ENCODE measurements at places on chromosomes 11 and 22.

DNA sequence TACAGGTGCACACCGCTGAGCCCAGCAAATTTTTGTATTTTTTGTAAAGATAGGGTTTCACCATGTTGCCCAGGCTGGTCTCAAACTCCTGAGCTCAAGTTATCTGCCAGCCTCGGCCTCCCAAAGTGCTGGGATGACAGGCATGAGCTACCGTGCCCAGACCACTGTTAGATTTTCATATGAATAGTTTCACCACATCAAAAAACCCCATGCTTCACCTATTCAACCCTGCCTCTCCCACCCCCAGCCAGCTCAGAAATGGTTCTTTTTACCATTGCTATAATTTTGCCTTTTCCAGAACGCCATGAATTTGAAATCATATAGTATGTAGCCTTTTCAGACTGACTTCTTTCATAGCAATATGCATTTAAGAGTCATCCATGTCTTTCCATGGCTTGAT is 37.9 kb downstream of the CDPF1 start:
- no peak for DNase-seq

- no peak for DNase-seq
Measured at GRCh38 chr11:42806191-42806590, 505.6 kb upstream of the API5 start.

DNA sequence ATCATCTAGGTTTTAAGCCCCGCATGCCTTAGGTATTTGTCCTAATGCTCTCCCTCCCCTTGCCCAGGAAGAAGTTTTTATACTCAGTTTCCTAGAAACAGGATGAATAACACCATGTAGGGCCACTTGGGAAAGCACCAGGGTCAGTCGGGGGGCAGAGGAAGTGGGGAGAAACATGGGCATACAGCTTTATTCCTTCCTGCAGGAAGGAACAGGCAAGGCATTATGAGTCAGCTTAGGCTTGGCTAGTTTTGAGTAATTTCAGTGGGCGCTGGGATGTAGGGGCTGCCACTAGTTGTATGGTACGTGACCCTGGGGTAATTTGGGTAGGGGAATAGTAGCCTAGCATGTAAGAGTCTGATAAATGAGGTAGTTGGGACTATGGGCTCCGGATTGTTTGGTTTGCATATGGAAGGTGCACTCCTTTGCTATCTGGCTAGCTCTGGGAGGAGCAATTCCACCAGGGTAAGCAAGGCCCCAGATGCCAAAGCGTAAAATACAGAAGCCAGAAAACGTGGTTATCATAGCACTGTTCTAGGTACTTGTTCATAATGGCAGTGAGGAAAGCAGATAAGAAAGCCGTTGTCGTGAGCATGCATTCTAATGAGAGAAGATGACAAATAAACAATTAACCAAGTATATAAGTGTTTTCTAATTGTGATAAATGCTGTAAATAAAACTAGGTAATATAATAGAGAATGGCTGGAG is 24.8 kb downstream of the ACER3 start:
- DNase-seq: peak; percentile 62

- no peak for DNase-seq
Measured at GRCh38 chr11:128069665-128070064, 517.7 kb downstream of the ETS1 start.

GRCh38 chr11:75793966-75794365 is 21.0 kb upstream of the UVRAG start:
- no peak for DNase-seq

DNA sequence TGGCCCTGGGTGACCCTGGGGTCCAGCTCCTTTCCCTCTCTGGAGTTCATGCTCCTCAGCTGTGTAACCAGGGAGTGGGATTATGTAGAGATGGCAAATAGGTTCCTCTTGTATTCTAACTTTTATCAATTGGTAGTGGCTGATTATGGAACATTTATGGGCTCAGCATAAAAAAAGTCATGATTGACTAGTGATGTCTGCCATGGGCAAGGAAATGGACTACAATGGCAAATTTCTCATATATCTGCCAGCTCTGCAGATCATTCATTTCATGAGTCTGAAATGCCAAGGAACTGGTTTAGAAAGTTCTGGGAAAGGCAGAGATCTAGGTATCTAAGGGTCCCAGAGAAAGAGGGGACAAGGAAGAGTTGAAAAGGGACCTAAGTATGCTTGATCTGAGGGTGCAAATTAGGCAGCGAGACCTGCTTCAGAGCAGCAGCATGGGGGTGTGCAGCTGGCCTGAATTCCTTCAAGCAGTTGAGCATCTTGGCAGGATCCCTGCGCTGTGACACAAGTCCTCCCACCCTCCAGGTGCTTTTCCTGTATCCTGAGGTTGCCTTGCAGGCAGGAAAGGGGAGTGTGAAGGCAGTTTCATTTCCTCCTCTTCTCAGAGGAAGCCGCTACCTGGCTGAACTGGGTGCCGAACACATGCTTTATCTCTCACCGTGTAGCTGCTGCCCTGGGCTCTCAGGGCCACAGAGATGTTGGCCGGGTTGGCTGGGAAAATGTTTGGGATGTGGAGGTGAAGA is 10.4 kb downstream of the SLC15A3 start:
- no peak for DNase-seq

DNA sequence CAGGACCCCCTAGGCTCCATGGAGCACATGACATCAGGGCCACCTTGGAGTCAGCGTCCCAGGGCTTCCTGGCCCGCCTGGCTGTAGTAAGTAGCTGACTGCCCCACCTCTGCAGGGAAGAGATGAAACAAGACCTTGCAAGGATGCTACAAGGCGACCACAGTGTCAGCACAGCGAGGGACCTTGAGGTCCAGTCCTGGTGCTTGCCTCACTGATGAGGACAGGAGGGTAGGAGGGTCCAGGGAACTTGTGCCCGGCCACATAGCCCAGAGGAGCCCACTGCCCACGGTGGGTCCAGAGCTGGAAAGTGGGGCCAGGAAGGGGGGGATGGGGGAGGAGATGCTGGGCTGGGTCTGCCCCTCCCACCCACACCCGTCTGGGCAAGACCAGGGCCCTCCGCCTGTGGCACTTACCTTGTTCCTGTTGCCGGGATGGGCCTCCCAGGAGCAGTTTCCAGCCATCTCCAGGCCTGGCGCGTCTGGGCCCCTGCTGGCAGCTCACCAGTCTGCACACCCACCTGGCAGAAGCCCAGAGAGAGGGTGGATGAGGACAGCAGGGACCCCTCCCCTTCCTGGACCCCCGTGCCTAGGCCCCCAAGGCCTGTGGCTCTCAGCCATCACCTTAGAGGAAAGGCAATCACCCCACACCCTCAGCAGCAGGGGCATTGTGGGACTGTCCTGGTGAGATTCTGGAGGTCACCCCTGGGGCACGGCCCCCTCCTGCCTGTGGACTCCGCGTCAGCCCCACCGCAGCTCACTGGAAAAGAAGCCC is 3.4 kb downstream of the MRGPRF start:
- DNase-seq: no peak

- peak; percentile 79 for DNase-seq
Measured at GRCh38 chr11:587978-588380, 11.7 kb downstream of the PHRF1 start.

DNA sequence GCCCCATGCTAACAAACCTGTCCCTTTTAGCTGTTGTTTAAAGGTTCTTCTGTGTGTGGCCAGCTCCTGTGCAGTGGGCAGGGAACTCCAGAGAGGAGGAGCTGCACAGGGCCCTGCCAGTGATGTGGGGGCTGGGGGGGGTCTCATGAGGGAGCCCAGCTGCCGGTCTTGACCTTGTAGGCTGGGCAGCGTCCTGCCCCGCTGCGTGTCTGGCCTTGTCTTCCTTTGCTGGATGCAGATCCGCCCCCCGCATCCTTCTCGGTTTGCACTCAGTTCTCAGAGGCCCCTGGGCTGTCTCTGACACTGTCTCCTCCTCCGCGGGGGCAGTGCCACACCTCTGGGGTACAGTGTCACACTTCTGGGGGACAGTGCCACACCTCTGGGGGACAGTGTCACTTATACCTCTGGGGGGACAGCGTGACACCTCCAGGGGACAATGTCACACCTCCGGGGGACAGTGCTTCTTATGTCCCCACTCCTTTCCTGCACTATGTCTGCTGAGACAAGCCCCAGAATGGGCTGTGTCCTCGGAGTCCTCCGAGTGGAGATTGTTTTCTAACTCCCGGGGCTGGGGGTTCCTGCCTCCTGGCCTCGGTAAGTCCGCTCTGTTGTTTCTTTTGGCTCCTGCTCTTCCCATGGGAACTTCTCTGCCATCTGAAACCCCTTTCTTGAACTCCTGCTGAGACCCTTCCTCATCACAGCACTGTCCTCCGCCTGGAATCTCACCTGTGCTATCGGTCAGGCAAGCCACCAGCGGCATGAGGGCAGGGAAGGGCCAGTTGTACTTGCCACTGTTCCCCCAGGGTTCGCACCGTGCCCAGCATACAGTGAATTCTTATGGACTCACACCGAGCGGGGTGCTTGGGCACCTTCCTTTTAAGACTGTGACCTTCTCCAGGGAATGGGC is 788.3 kb downstream of the TBC1D22A start:
- no peak for DNase-seq

- DNase-seq: peak; percentile 86
Measured at GRCh38 chr11:119338318-119338890, 2.3 kb downstream of the C1QTNF5 start.

DNA sequence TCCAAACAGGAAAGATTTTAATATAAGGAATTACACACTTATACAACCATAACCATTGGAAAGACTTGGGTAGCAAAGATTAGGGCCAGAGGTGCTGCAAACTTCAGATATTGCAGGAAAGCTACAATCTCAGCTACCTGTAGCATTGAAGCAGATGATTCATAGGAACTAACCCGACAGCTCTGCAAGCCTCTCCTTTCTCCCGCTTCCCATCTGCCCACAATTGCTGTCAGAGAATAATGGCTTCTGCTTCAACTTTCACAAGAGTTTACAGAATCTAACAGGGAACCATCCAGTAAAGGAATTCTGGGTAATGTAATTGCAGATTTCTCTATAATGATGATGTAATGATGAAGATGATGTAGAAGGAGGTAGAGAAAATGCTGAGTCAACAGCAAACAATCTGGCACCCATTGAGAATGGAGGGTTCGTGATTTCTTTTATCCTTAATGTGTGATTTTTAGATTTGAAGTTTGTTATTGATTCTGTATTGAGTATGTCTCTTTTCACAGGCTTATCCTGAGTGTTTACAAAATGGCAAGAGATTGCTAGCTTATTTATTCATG is 70.8 kb upstream of the USP47 start:
- DNase-seq: no peak

- DNase-seq: no peak
Measured at GRCh38 chr22:23255506-23256170, 75.3 kb downstream of the BCR start.

DNA sequence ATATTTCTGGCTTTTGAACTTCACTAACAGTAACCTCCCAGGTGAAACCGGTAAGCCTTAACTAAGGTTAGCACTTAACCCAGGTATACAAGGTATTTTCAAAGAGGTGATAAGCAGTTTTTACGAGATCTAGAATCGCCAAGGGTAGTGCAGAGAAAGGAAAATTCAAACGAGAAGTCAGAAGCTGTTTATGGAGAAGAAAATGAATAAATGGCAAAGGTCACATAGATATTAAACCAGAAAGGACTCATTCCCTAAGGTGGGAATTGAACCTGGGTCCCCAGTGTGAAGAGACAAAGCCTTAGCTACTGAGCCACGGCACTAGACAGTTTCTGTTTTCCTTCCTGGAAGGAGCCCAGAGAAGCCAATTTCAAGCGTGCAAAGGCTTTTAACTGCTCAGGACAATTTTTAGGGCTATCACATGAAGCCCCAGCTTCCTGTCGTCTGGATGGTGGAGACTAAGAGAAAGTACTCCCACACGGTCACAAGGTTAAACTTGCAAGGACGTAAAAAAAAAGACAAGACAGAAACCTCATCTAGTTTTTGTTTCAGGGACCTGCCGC is 5.7 kb upstream of the C1QTNF6 start:
- peak; percentile 56 for DNase-seq

GRCh38 chr11:12827929-12828812 is 153.9 kb downstream of the TEAD1 start:
- peak; percentile 71 for DNase-seq

DNA sequence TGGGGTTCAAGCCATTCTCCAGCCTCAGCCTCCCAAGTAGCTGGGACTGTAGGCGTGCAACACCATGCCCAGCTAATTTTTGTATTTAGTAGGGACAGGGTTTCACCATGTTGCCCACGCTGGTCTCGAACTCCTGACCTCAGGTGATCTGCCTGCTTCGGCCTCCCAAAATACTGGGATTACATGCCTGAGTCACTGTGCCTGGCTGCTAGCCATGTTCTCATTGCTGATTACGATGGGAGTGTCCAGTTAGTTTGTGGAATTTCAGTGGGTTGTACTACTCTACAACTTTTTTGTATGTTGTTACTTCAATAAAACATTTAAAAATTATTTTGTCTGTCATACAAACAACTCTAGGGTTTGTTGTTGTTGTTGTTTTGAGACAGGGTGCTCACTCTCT is 4.8 kb upstream of the VPS11 start:
- peak; percentile 56 for DNase-seq

GRCh38 chr22:25167082-25167481 is 32.6 kb upstream of the CRYBB3 start:
- peak; percentile 8 for DNase-seq

DNA sequence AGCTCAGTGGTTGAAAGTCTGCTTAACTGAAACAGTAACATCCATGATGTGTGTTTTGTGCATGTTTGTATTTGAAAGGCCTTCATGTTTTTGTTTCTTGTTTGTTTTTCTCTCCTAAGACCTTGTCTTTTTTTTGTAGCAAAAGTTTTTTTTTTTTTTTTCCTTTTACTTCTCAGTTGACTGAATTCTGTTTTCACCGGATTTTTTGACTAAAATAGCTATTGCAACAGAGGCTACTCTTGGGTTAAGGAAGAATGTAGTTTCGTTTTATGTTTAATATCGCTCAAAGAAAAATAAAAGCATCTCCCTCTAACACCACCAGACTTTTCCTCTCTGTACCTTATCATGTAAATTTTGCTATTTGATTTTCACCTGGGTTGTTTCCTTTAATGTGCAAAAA is 15.1 kb downstream of the APOL6 start:
- DNase-seq: no peak

- no peak for DNase-seq
Measured at GRCh38 chr11:33959855-33960400, 68.1 kb upstream of the LMO2 start.

- DNase-seq: peak; percentile 47
Measured at GRCh38 chr11:44229624-44230023, 80.3 kb downstream of the ALX4 start.
